ENCODE measurements at places on chromosomes 2 and 18. TPM values are rescaled to one million over a fixed set of nuclear protein-coding genes. Genes with fewer than 3 reads are reported as not detected.

Gene ADRA2B
- total RNA-seq = under 0.01 TPM

Gene TMEM178A
- 0.29 TPM for total RNA-seq

Gene TLX2
- total RNA-seq = under 0.01 TPM

Gene SPATA3
- not detected for total RNA-seq

Gene RFTN2
- total RNA-seq = 14.5 TPM

Gene DCTN1
- 177 TPM for total RNA-seq

Gene GTF2A1L
- total RNA-seq = 1.1 TPM

Gene CD8B2
- total RNA-seq = not detected

Gene TNFRSF11A
- under 0.01 TPM for total RNA-seq

Gene ERBB4
- not detected for total RNA-seq

Gene PLGLB2
- total RNA-seq = 3.2 TPM

Gene RFX8
- 7.6 TPM for total RNA-seq

Gene NEU2
- not detected for total RNA-seq

Gene PLCL1
- 3.2 TPM for total RNA-seq

Gene SKA1
- total RNA-seq = 2.9 TPM

Gene IL37
- not detected for total RNA-seq

Gene KCNS3
- 2.7 TPM for total RNA-seq

Gene SPC25
- total RNA-seq = 1.1 TPM

Gene OST4
- 202 TPM for total RNA-seq

Gene ATG4B
- total RNA-seq = 42.7 TPM
